GM23248 (cell line): ENCODE measurements at places on chromosomes 4 and X. TPM values are rescaled to one million over a fixed set of nuclear protein-coding genes. Genes with fewer than 3 reads are reported as not detected.

GRCh38 chrX:139475432-139475831 is 55.1 kb upstream of the F9 start:
- DNase-seq, result no peak

DNA sequence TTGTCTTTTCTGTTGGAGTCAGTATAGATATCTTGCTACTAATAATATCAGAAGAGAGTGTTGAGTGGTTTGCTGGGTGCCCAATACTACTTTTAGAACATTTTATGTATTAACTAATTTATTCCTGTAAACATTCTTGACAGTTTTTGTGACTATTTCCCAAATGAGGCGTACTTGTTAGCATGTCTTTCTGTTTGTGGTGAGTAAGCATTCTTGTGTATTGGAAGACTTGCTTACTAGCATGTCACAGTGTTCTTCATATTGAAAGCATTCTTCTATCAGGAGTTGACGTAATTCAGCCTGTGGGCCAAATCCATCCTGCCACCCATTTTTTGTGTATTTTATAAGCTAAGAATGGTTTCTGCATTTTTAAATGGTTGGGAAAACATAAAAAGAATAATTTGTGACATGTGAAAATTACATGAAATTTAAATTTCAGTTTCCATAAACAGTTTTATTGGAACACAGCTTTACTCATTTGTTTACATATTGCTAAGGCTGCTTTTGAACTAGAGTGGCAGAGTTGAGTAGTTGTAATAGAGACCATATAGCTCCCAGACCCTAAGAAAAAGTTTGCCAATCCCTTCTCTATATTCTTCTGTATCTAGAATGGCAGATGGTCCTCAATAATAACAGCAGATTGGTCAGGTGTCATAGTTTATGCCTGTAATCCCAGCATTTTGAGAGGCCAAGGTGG is 20.4 kb downstream of the REPS2 start:
- no peak for DNase-seq

DNA sequence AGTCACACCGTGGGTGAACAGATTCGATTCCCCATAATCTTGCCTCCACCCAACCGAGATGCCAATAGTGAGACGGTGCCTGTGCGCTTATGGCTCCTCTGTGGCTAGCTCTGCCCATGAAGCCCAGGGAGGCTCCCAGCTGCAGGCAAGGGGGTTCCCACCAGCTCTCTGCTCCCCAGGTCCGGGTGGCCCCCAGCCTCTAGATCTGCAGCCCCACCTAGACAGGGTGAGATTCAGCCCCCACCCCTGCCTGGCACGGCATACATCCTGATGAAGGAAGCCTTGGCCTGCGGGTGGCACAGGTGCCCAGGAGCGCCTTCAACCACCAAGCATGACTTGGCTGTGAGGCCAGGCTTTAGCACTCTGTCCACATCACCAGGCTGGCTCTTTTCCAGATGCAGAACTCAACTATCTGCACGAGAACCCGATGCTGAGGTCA is 40.6 kb downstream of the WDR1 start:
- DNase-seq, result peak; percentile 34

- DNase-seq, result no peak
These were observed 50.7 kb downstream of the CHST7 start for GRCh38 chrX:46624090-46624786.

- no peak for DNase-seq
These were observed 498.9 kb downstream of the GLUD2 start for GRCh38 chrX:121546317-121546716.

GRCh38 chr4:103994059-103994458 is 274.3 kb upstream of the TACR3 start:
- no peak for DNase-seq

DNA sequence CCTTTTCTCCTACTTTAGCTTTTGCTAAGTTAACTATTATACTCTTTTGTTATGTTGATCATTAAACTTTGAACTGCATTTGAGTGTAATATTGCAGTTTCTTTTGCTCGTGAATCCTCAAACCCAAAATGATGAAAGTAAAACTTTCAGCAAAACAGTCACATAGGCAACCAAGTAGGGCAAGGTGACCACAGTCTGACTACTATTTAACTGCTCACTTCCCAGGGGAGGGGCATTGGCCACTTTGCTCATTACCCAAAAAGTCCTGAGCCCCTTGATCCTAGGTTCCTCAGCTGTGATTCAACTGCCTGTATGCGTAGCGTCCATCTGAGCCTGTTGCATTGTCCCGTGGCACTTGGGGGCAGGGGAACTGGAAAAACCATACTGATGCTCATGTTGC is 17.0 kb downstream of the RBMX2 start:
- DNase-seq, result no peak

DNA sequence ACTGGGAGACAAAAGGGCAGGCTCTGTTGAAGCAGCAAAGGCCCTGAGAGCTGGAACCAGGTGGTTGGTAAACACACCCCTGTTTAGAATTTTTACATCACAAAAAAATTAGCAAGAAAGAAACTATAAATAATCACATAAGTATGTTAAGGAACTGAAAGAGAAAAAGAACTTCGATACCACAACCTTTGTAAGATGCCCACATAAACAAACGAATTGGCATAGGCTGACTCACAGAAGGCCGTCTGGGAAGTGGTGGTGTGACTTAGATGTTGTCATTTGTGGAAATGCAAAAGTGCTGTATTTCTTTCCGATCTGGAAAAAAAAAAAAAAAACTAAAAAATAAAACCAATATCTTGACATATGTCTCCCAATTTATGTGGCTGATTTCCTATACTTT is 235.1 kb downstream of the USP46 start:
- no peak for DNase-seq

DNA sequence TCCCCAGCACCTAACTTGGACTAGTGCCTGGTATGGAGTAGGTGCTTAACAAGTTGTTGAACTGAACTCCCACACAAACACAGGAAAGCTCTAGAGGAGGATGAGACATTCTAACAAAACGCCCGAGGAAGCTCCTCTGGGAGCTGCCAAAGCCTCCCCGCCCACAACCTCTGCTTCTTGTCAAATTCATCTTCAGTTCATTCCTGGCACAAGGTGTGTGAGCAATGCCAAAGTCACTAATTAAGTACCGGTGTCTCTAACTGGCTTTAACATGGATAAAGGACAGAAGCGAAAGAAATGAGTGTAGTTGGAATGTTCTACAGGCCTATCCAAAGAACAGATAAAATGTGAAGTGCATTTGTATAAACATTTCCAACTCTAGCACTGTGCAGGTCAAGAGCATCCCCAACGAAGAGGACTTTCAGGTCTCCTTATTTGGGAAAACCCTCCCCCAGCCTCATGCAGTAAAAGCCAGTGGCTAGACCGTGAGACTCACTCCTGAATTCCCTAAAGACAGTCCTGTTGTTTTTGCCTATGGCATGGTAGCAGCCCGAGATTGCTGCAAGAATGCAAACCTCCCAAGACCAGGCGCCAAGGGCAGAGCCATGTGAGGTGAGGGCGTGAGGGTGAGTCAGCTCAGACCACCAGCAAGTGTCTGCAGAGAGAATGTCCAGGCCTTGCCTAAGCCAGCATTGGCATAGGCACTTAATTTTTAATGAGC is 72.2 kb upstream of the KLF3 start:
- DNase-seq, result peak; percentile 67

- no peak for DNase-seq
These were observed 159.4 kb upstream of the TENM3 start for GRCh38 chr4:182083671-182084410.

DNA sequence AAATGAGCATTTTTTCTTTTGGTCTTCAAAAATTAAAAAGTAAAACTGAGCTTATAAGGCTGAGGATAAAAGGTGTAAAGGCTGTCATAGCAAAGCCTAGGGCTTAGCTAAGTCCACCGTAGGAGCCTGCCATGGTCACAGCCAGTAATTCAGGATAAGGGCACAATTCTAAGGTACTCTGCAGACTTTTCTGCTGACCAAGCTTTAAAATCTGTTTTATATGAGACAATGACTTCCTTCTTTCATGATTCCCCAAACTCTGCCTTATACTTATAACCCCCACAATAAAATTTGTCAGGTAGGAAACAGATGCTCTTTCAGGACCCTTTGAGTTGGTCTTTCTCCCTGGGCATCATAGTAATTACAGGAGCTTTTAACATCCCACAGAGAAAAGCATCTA is 138.5 kb downstream of the COL4A6 start:
- DNase-seq, result no peak

CITED1 gene
- total RNA-seq, result not detected in 2 replicates

SPANXN3 gene
- not detected in 2 replicates for total RNA-seq

CSAG1 gene
- not detected in 2 replicates for total RNA-seq

CT47B1 gene
- total RNA-seq, result not detected in 2 replicates

RHOXF2 gene
- not detected in 2 replicates for total RNA-seq
